ENCODE measurements at places on chromosomes 5 and 9. TPM values are rescaled to one million over a fixed set of nuclear protein-coding genes. Genes with fewer than 3 reads are reported as not detected.

DNA sequence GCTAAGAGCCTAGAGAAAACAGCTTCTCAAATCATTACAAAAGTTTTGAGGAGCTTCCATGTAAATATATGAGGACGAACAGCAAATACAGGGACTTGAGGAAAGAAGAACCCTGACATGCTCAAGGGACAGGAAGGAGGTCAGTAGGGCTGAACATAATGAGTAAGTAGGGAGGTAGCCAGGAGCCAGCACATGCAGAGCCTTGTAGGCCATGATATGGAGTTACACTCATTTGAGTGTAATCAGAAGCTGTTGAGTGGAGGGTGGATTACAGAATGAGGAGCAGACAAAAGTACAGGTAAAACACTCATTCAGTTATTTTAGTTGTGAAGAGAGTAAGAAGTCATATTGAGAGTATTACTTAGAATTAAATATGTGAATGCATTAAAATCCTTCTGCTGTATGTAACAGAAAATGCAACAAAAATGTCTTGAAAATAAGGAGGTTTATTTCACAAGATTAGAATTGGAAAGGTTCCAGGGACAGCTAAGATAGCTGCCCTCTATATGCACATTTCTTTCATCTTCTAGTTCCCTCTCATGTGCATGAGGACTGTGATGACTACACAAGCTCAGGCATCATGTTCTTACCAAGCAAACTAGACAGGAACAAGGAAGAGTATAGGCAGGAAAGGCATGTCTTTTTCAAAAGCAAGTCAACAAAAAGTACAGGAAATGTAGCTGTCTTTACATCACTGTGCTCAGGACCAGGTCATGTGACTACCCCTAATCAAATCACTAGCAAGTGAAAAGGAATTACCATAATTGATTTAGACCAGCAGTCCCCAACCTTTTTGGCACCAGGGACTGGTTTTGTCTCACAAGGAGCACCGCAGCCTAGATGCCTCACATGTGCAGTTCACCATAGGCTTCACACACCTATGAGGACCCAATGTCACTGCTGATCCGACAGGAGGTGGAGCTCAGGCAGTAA lies 87.2 kb downstream of the TMEM232 start:
- H3K27ac ChIP-seq = no peak overlapping the region
- H3K4me3 ChIP-seq = no peak overlapping the region
- no peak for DNase-seq
- H3K27me3 ChIP-seq = no peaks in the 10 kb centered on the region

GRCh38 chr5:77210964-77211690 lies 647 bp downstream of the PDE8B start:
- H3K27me3 ChIP-seq = peaks cover 82% of the 10 kb centered on the region
- no peak overlapping the region for H3K27ac ChIP-seq
- peak; percentile 53 for DNase-seq
- no peaks in the 10 kb centered on the region for H3K4me1 ChIP-seq

The TAF1L gene
- not detected for total RNA-seq

DNA sequence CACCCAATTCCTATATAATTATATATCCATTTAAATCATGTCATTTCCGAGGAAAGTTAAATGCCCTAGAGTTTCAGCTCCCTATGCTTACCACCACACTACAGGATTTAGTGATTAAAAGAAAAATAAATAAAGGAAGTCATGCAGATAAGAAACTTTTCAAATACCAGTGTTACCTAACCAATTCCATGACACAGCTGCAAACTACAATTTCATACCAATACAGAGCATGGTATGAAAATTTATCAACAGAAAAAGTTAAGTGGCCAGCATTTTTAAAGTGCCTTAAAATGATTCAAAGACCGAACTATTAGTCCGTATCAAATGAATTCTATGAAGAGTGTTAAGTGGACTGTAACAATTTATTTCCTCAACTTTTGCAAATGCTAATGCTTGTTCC lies 35.9 kb downstream of the CEP120 start:
- no peak overlapping the region for H3K4me3 ChIP-seq
- H3K27ac ChIP-seq = no peak overlapping the region
- H3K4me1 ChIP-seq = no peaks in the 10 kb centered on the region

DNA sequence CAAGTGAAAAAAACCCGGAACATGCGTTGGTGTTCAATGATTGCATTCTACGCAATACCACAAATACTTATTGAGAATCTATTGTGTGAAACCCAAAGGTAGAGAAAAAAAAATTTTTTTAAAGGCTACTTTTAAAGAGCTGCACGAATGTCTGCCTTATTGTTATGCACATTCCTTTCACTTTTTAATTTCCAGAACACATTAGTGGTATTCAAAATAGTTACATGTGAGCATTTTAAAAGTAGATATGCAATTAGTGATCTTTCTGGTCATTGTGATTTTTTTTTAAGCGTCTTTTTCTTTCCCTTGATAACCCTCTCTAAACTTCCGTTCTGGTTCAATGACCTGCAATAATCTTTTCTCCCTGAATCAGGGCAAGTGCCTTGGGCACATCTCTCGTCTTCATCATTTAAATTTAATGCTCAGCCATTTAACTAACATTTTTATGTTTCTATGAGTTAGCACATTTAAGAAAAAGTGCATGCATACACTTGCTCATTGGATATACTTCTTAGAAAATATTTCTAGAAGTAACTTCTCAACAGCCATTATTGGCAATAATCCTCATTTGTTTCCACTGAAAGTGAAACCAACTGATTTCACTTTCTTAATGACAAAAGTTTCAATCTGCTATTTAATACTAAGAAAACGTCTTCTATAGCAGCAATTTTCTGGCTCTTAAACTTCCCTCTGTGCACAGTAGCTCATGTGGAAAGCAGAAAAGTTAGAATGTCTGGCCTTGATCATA lies 80.3 kb downstream of the CDH6 start:
- peaks cover 7% of the 10 kb centered on the region for H3K4me1 ChIP-seq
- peak overlapping the region; percentile 65 for H3K27ac ChIP-seq
- H3K27me3 ChIP-seq = no peaks in the 10 kb centered on the region
- no peak for DNase-seq
- peak overlapping the region; percentile 54 for H3K4me3 ChIP-seq

- H3K4me3 ChIP-seq = peak overlapping the region; percentile 72
- H3K27me3 ChIP-seq = peaks cover 15% of the 10 kb centered on the region
- H3K4me1 ChIP-seq = peaks cover 13% of the 10 kb centered on the region
- H3K27ac ChIP-seq = no peak overlapping the region
Observed at GRCh38 chr9:93958819-93959682, 3.9 kb upstream of the BARX1 start.

- H3K27me3 ChIP-seq = peaks cover 3% of the 10 kb centered on the region
- no peaks in the 10 kb centered on the region for H3K36me3 ChIP-seq
- no peak overlapping the region for H3K27ac ChIP-seq
- no peak for DNase-seq
Observed at GRCh38 chr9:90919883-90920282, 118.3 kb downstream of the SYK start.

DNA sequence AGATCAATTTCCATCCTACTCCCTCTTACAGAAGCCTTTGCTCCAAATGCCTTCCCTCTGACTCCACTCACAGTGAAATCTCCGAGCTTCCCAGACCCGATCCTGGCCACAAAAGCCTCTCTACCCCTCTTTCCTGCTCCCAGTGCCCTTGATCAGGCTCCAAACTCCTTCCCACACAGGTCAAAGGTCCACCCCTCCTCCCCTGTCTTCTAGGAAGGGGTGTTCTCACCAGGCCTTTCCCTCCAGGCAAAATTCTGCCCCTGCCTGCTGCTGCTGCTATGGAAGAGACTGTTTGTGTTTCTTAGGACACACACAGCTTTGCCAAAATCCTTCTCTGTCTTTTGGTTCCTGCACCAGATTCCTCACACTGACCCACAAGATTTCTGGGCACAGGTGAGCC lies 85.8 kb upstream of the ALDH1A1 start:
- no peak overlapping the region for H3K4me3 ChIP-seq
- DNase-seq = no peak
- H3K27me3 ChIP-seq = peaks cover 8% of the 10 kb centered on the region
- H3K36me3 ChIP-seq = no peaks in the 10 kb centered on the region
- H3K27ac ChIP-seq = no peak overlapping the region

DNA sequence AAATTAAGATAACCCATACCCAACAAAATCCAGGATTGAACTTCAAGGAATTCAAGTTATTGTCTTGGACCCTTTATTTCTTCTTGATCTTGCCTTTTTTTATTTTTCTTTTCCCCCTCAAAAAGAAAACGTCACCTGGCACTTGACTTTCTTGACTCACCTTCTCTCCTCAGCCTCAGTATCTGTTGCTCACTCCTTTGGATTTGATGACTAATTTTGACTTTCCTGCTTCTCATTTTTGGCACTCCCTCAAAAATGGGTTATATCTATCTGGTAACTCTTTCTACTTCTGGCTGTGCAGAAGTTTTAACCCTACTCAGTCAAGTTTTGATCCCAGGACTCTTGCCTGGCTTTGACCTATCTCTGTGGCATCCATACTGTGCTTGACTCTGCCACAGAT lies 66.6 kb upstream of the SPATA31D4 start:
- H3K27ac ChIP-seq = no peak overlapping the region
- H3K4me1 ChIP-seq = peaks cover 6% of the 10 kb centered on the region
- peak; percentile 88 for DNase-seq
- no peaks in the 10 kb centered on the region for H3K27me3 ChIP-seq

The DEPDC1B gene
- 1.8 TPM for total RNA-seq

The CSF1R gene
- 0.88 TPM for total RNA-seq

The NOXA1 gene
- 0.88 TPM for total RNA-seq

The FCN2 gene
- total RNA-seq = not detected

- H3K4me1 ChIP-seq = peaks cover 6% of the 10 kb centered on the region
- no peak for DNase-seq
- peaks cover 28% of the 10 kb centered on the region for H3K36me3 ChIP-seq
- H3K4me3 ChIP-seq = no peak overlapping the region
Observed at GRCh38 chr5:157816682-157817386, 42.1 kb downstream of the CLINT1 start.

DNA sequence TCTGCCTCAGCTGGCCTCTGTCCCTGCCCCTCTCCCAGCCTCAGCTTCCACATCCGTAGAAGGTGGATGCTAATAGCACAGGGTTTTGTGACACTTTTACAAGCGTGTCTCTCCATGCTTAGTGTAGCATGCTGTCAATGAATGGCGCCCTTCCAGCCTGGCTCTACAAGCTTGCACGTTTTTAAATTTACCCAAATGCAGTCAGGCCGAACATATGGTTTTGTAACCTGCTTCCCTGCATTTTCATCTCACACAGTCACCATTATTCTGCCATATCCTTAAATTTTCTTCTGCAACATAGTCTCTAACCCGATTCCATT lies 28.8 kb downstream of the FAM163B start:
- H3K4me1 ChIP-seq = no peaks in the 10 kb centered on the region
- no peaks in the 10 kb centered on the region for H3K36me3 ChIP-seq
- no peak overlapping the region for H3K27ac ChIP-seq
- no peak overlapping the region for H3K4me3 ChIP-seq
- DNase-seq = no peak

The SPINK6 gene
- total RNA-seq = not detected

- no peak overlapping the region for H3K4me3 ChIP-seq
- H3K27ac ChIP-seq = no peak overlapping the region
- peaks cover 29% of the 10 kb centered on the region for H3K4me1 ChIP-seq
- no peaks in the 10 kb centered on the region for H3K27me3 ChIP-seq
Observed at GRCh38 chr5:64831996-64832395, 63.3 kb downstream of the CWC27 start.

GRCh38 chr9:99387431-99387830 lies 165.3 kb downstream of the SEC61B start:
- H3K4me1 ChIP-seq = peaks cover 4% of the 10 kb centered on the region
- no peaks in the 10 kb centered on the region for H3K36me3 ChIP-seq
- DNase-seq = no peak

- no peak overlapping the region for H3K27ac ChIP-seq
- H3K36me3 ChIP-seq = no peaks in the 10 kb centered on the region
- H3K4me3 ChIP-seq = no peak overlapping the region
- no peak for DNase-seq
- H3K27me3 ChIP-seq = no peaks in the 10 kb centered on the region
Observed at GRCh38 chr5:124948062-124948753, 201.8 kb upstream of the ZNF608 start.

GRCh38 chr9:72583370-72583769 lies 62.0 kb downstream of the TMC1 start:
- no peaks in the 10 kb centered on the region for H3K27me3 ChIP-seq
- no peak for DNase-seq
- H3K4me1 ChIP-seq = peaks cover 45% of the 10 kb centered on the region
- no peaks in the 10 kb centered on the region for H3K36me3 ChIP-seq

The SEMA5A gene
- 42.3 TPM for total RNA-seq

- DNase-seq = peak; percentile 66
- H3K27me3 ChIP-seq = no peaks in the 10 kb centered on the region
- H3K36me3 ChIP-seq = no peaks in the 10 kb centered on the region
Observed at GRCh38 chr5:148961261-148962199, 101.3 kb downstream of the SH3TC2 start.

DNA sequence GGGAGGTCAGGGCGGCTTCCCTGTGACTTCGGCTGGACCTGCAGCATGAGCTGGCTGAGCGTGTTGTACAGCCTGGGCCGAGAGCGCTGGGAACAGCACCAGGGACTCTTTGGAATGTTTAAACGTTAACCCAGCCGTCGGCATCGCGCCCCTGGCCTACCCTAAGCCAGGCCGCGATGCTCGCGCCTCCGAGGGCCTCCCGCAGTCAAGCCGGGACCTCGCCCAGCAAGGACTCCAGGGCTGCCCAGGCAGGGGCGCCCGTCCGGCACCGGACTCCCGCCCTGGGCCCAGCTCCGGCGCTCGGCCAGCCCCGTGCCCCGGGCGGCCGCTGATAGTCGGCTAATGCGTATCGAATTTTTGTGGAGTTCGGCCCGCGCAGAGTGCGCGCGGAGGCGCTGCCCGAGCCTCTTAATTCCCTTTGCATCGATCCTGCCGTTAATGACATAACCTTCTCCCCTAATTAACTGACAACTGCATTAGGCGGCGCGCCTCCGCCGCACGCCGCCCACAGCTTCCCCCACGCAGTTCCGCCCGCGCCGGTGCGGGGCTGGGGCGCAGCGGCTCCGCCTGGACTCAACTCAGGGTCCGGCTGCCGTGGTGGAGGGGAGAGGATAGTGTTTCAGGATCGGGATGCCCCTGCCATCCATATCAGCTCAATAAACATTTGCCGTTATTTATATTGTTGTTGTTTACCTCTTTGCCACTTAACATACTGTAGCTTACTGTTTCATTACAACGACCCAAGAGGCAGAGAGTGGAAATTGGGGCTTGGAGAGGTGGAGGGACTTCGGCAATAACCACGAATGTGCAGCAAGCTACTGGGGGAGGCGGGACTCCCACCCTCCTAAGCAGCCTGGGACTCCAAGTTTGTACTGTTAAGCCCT lies 28.8 kb upstream of the CDC23 start:
- H3K27ac ChIP-seq = no peak overlapping the region
- peaks cover 44% of the 10 kb centered on the region for H3K27me3 ChIP-seq
- H3K4me3 ChIP-seq = peak overlapping the region; percentile 68

GRCh38 chr5:61496860-61497259 lies 164.8 kb downstream of the ZSWIM6 start:
- H3K36me3 ChIP-seq = peaks cover 18% of the 10 kb centered on the region
- no peak for DNase-seq
- H3K27me3 ChIP-seq = no peaks in the 10 kb centered on the region
- no peak overlapping the region for H3K27ac ChIP-seq
- no peaks in the 10 kb centered on the region for H3K4me1 ChIP-seq

- peak; percentile 22 for DNase-seq
- no peaks in the 10 kb centered on the region for H3K27me3 ChIP-seq
- peaks cover 3% of the 10 kb centered on the region for H3K36me3 ChIP-seq
- peaks cover 18% of the 10 kb centered on the region for H3K4me1 ChIP-seq
- H3K4me3 ChIP-seq = no peak overlapping the region
- no peak overlapping the region for H3K27ac ChIP-seq
Observed at GRCh38 chr5:40799258-40799657, 1.1 kb upstream of the PRKAA1 start.

Data from osteoblast (primary cell).